ENCODE measurements at places on chromosomes 1 and 21.

GRCh38 chr1:197422993-197423392 is 154.9 kb downstream of the CRB1 start:
- no peak for DNase-seq

- no peak for DNase-seq
Observed at GRCh38 chr21:15840406-15840805, 110.6 kb downstream of the USP25 start.

DNA sequence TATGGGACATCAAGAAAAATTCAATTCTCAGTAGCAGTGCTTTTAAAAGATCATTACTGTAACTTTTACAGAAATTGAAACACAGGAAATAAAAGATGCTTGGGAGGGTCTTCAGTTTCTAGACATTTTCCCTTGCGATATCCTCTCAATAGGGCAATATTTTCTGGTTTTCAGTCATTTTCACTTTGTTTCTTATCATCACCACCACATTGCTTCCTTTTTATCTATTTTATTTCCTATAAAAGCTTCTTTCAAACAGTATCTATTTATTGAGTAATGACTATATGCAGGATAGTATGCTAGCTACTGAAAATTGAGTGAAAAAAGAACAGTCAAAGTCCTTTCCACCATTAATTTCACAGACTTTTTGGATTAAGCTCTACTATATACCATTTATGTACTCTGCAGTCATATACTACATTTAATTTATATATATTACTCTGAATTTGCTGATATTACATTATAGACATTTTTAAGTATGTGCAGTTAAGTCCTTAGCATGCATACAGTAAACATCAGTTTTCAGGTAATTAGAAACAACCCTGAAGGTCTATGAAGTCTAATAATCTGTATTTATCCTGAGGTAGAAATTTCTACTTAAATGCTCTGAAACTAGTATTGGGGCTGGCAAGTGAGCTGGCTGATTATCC is 18.7 kb downstream of the TRMT1L start:
- no peak for DNase-seq

DNA sequence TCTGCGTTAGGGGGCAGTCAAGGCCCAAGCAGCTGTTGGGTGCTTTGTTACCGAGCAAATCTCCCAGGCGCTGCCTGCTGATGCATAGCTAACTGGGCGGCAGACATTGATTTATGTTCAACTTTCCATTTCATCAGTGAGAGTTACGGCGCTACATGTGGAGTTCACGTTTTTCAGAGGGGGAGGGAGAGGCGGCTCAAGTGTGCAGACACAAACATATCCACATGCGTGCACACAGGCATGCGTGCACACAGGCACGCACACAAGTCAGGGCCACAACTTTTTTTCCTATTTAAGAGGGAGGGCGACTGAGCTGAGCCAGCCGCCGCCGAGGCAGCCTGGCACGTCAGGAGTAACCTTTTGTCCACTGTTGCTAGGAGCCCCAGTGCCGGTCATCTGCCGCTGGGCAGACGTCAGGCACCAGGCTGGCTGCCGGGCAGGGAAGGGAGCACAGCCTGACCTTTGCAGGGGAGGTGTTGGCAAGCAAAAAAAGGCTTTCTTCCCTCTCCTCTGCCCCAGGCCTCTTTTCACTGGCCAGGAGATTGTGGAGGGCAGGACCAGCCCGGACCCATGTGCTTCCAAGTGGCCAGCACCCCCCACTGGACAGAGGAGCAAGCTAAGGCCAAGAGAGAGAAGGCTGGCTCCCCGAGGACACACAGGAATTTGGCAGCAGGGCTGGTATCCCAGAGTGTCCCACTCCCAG is 73.3 kb downstream of the MRPL37 start:
- DNase-seq: no peak

DNA sequence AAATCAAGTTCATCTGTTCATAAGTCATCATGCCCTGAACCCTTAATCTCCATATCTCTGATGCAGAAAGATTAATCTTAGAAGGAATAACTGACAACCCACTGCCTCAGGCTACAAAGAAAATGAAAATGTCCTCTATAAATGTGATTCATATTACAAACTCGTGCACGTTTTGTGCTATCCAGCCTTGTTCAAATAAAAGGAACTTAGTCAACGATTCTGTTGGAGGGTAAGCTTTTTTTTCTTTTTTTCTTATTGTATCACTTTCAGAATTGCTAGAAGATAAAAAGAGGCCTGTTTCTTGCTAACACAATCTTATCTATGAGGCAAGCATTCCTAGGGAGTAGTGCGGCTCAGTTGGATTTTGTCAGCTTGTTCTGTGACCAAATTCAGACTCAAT is 228.4 kb downstream of the TM2D1 start:
- no peak for DNase-seq

GRCh38 chr1:53592985-53593757 is 134.0 kb downstream of the DMRTB1 start:
- DNase-seq: no peak

DNA sequence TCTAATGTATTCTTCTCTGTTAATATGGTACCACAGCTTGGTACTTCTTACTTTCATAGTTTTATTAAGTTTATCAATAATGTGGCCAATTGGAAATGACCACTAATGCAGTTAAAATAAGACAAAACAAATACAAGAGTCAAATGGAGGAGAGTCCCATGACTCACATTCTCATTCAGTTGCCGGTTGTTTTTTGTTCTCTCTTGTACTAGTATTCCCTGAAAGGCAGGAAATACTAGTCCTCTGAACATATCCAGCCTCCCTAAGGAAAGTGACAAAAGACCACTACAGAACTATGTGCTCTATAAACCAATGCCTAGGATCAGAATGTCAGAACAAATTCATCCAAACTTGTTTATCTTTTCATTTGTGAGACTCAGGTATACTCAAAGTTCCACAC is 165.2 kb upstream of the SAMSN1 start:
- DNase-seq: no peak

GRCh38 chr21:44576025-44576420 is 2.5 kb downstream of the KRTAP10-4 start:
- DNase-seq: no peak

DNA sequence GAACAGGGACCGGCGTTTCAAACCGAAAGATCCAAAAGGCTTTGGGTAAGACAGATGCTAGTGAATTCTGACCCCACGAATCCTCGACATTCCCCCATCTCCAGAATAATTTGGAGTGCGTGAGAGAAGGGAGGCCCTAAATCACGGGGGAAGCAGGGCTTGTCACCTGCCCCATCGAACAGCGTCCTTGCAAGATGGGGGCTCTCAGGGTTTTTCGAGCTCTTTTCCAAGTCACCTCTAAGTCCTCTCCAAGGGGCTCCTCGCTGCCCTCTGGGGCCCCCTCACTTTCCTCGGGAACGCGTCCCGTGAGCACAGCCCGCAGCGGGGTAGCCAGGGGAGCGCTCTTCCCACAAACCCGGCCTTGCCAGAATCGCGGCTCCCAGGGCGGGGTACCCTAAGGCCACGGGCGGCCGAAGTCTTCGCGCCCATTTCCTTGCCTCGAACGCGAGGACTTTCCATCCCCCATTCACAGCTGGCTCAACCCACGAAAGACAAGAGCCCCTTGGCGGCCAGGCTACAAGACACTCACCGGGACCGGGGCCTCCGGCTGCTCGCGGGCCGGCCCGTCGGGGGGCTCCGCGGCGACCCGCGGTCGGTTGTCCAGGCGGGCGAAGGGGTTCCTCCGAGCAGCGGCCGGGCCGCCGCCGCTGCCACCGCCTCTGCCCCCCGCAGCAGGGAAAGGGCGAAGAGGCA is 546 bp downstream of the DONSON start:
- DNase-seq: no peak

GRCh38 chr1:43134068-43134467 is 38.0 kb downstream of the EBNA1BP2 start:
- no peak for DNase-seq

GRCh38 chr1:89935235-89935634 is 59.7 kb upstream of the ZNF326 start:
- no peak for DNase-seq

- DNase-seq: no peak
Observed at GRCh38 chr1:91018006-91018405, 3.8 kb downstream of the ZNF644 start.

- no peak for DNase-seq
Observed at GRCh38 chr1:44276901-44277300, 63.6 kb downstream of the DMAP1 start.

- no peak for DNase-seq
Observed at GRCh38 chr21:19034560-19034959, 631.0 kb upstream of the TMPRSS15 start.

DNA sequence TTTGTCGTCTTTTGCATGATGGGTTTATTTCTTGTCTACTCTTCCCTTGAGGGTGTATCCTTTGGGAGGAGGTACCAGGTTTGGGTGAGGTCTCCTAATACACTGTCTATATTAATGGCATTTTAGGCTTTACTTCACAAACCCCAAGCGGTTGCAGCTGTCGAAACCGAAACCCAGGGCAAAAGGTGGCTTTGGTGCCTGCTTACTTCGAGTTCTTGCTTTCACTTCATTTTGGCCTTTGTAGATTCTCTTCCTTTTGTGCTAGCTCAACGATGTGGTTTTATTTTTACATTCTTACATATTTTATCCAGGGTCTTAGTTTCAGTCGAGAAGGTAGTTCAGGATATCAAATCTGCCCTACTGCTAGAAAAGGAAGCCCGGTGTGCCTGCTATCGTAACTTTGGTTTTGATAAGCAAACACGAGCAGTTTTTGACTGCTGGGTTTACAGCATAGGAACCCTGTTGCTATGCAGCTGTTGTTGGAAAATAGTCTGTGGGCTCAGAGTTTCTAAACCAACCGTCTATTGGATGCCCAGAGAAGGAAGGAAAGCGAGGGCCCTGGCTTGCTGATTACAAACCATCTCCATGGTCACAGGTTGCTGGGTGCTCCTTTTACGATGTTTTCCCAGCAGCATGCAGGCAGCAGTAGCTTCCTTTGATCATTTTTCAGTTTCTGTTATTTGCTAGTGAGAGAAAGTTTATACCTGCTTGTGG is 9.8 kb upstream of the TSPAN2 start:
- peak; percentile 93 for DNase-seq

DNA sequence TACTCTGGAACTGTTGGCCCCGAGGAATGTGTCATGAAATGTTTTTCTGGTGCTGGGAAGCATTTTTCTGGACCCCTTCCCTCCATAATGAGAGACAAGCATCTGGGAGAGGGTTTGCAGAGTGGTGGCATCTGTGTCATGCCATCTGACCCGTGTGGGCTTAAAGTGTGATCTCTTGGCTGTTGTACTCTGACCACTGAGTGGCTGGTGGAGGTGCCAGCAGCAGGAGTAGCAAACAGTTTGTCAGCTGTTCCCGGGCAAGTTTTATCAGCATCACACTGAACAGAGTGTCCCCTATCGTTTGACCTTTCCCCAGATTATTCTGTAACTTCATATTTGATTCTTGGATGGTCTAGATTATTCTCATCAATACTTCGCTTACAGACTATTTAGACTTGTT is 150.1 kb downstream of the HHAT start:
- no peak for DNase-seq

DNA sequence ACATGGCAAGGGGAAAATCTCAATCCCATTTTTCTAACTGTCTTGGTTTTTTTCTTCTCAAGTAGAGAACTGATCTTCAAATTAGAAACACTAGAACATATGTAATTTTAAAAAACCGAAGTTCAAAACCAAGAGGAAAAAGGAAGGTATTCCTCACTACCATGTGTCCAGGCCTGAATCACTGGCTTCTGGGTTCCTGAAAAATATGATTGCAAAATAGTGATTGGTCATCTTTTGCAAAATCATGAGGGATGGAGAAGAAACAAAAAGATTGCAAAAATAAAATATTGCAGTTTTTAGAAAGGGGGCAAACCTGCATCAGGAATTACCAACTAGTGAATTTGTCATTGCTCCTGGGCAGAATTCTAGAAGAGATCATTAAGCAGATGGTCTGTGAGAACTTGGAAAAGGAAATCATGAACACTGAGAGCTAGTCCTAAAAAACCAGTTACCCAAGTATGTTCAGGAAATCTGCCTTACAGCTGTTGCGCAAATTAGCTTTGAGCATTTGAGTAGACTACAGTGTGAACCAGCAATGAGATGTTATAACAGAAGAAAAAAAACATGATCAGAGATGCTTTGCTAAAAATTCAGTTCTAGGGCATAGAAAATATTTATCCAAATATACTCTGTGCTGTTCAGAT is 49.4 kb downstream of the SPATA46 start:
- DNase-seq: no peak

GRCh38 chr1:108042610-108043009 is 77.6 kb upstream of the VAV3 start:
- DNase-seq: no peak

GRCh38 chr21:37424396-37424795 is 57.8 kb downstream of the DYRK1A start:
- DNase-seq: no peak

- DNase-seq: no peak
Observed at GRCh38 chr1:180988253-180988752, 34.4 kb downstream of the STX6 start.

- no peak for DNase-seq
Observed at GRCh38 chr1:177772386-177772960, 197.4 kb downstream of the SEC16B start.

DNA sequence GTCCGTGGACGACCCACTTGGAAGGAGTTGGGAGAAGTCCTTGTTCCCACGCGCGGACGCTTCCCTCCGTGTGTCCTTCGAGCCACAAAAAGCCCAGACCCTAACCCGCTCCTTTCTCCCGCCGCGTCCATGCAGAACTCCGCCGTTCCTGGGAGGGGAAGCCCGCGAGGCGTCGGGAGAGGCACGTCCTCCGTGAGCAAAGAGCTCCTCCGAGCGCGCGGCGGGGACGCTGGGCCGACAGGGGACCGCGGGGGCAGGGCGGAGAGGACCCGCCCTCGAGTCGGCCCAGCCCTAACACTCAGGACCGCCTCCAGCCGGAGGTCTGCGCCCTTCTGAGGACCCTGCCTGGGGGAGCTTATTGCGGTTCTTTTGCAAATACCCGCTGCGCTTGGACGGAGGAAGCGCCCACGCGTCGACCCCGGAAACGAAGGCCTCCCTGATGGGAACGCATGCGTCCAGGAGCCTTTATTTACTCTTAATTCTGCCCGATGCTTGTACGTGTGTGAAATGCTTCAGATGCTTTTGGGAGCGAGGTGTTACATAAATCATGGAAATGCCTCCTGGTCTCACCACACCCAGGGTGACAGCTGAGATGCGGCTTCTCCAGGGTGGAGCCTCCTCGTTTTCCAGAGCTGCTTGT is 32.4 kb downstream of the PRMT2 start:
- no peak for DNase-seq

- DNase-seq: no peak
Observed at GRCh38 chr21:46159841-46160656, 4.7 kb upstream of the FTCD start.

DNA sequence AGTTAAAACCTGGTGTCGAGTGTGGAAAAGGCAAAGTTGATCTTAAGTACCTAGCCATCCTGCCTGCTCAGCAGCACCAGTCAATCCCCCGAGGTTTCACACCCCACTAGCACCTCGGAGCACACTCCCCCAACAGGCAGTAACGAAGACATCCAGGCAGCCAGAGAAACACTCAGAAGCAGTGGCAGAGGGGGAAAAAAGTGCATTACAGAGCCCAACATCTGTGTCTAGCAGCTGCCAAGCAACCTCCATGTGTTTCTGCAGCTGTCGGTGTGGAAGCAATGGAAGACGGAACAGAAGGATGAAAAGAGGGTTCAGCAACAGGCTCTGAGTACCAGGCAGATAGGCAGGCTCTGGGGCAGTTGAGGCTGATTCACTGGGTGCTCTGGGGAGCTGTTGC is 73.4 kb upstream of the PROX1 start:
- no peak for DNase-seq
